AG04449 (cell line): ENCODE measurements at places on chromosomes 4 and X.

- DNase-seq: no peak
Measured at GRCh38 chr4:104353481-104353880, 141.2 kb downstream of the CXXC4 start.

DNA sequence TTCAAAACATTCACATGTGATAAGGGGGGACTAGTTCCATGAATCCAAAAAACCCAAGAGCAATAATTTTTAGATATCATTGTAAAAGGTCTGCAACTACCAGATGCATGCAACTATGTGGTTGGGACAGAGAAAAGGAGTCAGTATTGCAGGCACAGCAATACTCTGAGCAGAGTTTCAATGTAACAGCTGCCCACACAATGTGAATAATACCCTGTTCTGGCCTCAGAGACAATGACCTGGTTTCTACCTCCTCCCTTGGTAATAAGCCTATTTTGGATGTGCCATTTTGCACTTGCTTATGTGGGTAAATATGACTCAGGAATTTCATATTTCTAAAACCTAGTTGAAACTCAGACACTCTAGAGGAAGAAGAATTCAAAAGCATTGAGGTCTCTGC lies 194.8 kb upstream of the RASGEF1B start:
- no peak for DNase-seq

GRCh38 chr4:93394545-93395081 lies 433.9 kb upstream of the ATOH1 start:
- no peak for DNase-seq

DNA sequence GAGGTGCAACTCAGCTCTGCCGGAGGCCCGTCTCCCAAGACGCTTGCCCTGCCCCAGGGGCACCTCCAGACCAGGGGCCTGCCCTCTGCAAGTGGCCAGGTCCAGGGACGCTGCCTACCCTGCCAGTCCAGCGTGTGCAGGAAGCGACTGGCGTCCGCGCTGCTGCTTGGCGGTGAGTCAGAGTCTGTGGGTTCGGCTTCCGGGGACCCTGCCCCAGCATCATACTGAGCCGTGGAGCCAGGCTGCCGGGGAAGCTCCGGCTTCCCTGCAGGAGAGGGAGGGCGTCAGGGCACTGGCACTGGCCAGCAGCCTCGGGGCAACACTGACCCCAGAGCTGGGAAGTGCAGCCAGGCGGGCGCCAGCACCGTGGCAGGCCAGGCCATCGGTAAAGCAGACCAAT lies 42.5 kb upstream of the CPLX1 start:
- no peak for DNase-seq

DNA sequence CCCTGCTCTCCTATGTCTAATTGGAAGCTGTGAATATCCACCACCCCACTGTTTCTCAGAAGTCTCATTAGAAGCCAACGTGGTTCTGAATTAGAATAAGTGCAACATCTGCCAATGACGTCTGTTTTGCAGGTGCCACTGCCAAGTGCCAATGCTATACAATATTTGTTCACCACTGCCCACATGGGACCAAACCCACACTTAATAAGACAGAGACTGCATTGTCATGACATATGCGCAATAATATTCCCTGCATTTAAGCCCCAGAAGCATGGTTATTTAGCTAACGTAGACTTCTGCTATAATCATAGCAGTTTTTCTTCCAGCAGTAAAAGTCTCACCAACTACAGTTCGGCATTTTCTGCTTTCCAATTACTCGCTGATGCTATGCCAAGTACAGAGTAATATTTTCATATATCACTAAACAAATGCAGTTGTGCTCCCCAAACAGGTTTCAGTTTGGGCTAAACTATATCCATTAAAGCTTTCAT lies 262.5 kb upstream of the PCDH18 start:
- no peak for DNase-seq

DNA sequence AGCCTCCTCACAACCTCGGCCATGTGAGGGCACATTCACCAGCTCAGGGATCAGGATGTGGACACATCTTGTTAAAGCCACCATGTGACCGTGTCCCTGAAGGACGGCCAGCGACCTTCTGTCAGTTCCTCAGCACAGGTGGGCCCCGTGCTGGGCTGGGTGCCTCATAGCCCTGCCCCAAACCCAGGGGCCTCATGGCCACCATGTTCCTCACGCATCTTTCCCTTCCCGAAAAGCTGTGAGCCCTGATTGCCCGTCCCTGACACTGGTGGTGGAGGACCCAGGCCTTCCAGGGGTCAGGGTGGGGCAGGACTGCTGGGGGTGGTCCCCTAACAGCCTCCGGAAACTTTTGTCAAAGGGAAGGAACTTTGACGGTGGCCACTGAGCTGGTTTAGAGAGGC lies 60.1 kb upstream of the ADRA2C start:
- no peak for DNase-seq

DNA sequence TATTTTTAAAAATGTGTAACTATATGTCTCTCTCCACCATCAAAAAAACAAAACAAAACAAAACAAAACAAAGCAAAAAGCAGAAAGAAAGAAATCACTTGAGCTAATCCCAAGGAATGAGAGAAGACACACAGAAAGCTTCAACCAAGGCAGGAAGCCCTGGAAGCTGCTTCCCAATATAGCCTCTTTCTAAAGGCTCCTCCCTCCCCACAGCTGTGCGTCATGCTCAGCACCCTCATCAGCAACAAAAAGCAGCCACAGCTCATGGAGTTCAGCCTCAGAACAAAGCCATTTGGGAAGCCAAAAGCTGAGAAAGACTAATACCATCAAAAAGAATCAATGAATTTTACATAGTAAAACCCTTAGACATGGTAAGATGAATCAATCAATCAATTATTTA lies 501.6 kb upstream of the SMIM31 start:
- no peak for DNase-seq

GRCh38 chrX:24231641-24232179 lies 82.2 kb downstream of the SUPT20HL2 start:
- DNase-seq: no peak

GRCh38 chr4:101086801-101087586 lies 260.3 kb downstream of the PPP3CA start:
- DNase-seq: no peak

DNA sequence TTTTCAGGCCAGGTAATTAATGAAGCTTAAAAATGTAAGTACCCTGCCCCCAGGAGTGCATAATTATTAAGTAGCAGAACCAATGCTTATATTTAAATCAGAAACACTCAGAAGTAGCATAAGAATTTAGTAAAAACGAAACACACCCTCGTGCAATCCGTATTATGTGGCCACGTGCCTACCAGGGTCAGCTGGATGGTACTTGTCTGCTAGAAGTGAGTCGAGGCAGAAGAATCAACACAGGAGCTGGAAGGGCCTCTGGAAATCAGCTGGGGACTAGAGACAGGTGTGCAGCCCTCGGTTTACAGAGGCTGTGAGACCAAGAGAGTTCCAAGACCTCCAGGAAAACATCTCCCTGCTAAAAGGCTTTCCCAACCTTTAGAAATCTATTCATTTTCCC lies 559 bp upstream of the FAM47E start:
- no peak for DNase-seq

- DNase-seq: no peak
Measured at GRCh38 chr4:1988327-1988724, 20.4 kb downstream of the NELFA start.

DNA sequence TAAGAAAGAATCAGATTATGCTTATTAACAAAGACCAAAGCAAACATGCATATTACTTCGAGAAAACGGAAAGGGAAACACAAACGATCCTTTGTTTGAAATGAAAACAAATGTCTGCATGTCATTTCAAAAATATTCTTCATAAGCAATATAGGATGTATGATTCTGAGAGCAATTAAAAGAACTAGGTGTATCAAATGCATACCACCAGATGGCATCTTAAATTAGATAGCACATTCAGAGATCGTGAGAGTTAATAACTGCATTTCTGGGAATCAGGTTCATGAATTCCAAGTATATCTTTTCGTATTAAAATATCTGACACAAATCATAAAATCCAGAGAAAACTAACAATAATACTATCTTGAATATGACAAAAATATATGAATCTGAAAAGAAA lies 159.5 kb downstream of the PPP3CA start:
- DNase-seq: no peak

DNA sequence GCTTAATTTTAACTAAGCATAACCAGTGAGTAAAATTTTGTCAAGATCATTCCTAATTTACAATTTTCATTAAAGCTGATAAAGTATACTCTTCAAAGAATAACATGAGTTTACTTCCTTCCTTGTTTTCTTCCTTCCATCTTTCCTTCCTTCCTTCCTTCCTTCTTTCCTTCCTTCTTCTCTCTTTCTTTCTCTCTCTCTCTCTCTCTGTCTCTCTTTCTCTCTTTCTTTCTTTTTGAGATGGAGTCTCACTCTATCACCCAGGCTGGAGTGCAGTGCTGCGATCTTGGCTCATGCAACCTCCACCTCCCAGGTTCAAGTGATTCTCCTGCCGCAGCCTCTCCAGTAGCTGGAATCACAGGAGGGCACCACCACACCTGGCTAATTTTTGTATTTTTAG lies 42.7 kb upstream of the PTPN13 start:
- no peak for DNase-seq

DNA sequence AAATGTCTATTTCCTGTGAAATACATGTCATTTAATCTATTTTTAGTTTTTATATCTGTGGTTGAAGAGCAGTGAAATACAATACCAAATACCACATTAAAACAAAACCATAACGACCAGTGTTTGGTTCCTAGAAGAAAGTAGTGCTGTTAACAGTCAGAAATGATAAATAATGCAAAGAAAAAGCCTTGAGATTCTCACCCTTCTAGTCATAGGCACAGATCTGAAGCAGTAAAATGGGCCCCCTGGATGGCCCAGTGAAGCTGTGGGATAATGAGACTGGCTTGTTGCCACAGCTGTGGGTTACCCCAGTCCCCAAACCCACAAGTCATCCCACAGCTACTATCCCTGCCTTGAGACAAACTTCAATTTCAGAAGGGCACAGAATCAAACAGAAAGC lies 137.3 kb upstream of the RPL34 start:
- DNase-seq: no peak

DNA sequence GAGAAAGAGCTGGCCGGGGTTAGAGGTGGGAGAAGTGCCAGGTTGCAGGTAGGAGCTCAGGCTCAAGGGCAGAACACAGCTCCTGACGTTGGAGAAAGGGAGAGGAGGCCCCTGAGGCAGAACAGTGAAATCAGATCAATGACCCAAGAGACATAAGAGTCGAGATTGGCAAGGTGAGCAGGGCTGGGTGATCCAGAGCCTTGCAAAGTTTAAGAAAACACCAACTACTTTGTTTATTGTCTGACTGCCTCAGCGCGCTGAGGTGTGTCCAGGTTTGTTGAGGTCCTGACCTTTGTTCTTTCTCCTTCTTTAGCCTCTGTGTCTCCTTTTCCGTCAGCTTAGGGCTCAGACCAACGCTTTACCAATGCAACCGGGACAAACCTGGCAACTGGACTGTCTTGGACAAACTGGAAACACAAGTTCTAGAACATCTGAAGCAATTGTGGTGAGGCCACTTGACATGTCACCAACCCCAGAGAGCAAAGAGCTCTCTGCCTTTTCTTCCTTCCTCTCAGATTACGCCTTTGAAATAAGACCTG lies 28.3 kb downstream of the CHRNA9 start:
- no peak for DNase-seq

GRCh38 chrX:55135171-55135570 lies 46.4 kb downstream of the PAGE2 start:
- no peak for DNase-seq

DNA sequence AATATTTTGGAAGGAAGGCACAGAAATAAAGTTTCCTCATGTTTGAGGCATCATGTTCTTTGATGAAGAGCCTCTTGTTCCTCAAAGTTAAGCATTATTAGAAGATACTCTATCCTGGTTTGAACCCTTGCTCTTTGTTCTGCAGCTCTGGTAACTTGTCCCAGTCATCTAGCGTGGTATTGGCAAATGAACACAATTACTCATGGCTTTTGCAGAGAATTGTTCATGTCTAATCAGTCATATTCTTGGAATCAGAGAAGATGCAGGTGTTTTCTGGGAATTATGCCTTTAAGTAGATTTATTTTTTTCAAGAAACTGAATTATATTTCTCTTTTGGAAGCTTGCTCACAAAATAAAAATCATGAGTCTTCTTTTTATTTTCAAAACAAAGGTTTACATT lies 52.9 kb upstream of the HPGDS start:
- no peak for DNase-seq

DNA sequence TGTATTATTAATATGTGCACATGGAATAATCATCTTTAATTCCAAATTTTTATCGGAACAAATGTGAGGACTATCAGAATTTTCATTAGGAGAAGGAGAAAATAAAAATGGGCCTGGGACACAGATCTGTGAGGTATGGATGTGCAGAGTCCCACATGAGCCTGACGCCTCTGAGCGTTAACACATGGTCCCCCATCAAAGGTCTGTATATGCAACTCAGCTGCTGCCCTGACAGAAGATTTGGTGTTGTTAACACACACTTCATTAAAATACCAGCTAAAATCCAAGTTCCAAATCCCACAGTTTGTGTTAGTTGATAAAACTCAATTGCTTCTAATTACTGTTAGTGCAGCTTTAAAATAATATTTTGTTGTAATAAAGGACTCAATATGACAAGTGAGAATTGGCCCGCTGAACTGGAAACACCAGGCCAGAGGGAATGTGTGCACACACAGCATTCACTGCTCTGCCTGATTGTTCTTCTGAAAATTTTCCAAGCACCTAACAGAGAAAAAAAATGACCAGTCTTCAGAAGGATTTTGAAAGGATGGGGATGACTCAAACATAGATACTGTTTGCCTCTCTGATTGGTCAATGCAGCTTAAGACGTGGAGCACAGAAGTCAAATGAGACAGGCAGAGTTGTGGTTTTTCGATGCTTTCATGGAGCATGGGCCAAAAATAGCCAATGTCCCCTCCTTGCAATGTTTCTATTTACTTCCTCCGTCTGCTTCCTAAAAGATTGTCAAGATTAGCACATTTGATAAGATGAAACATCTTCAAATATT lies 266.6 kb downstream of the NKX6-1 start:
- DNase-seq: no peak

- no peak for DNase-seq
Measured at GRCh38 chr4:108941904-108942430, 179.1 kb upstream of the ETNPPL start.

GRCh38 chrX:10240918-10241317 lies 84.1 kb downstream of the CLCN4 start:
- peak; percentile 61 for DNase-seq

GRCh38 chr4:138561906-138562305 lies 319.8 kb upstream of the SLC7A11 start:
- no peak for DNase-seq
